ENCODE measurements at places on chromosomes 6 and 20. TPM values are rescaled to one million over a fixed set of nuclear protein-coding genes. Genes with fewer than 3 reads are reported as not detected.
A peak's percentile ranks its signal among the peaks of the same experiment; 100 is the strongest.

GRCh38 chr6:105785066-105785811 lies 300.9 kb upstream of the PRDM1 start:
- no peak for DNase-seq

- DNase-seq: no peak
Measured at GRCh38 chr6:85551264-85551663, 42.4 kb downstream of the SNX14 start.

GRCh38 chr6:73157870-73158269 lies 67.4 kb downstream of the KHDC1L start:
- DNase-seq: no peak

- DNase-seq: no peak
Measured at GRCh38 chr6:113636357-113636824, 220.8 kb upstream of the MARCKS start.

- DNase-seq: no peak
Measured at GRCh38 chr6:166655251-166655650, 28.2 kb upstream of the RPS6KA2 start.

Gene IMPG1
- not detected for total RNA-seq

DNA sequence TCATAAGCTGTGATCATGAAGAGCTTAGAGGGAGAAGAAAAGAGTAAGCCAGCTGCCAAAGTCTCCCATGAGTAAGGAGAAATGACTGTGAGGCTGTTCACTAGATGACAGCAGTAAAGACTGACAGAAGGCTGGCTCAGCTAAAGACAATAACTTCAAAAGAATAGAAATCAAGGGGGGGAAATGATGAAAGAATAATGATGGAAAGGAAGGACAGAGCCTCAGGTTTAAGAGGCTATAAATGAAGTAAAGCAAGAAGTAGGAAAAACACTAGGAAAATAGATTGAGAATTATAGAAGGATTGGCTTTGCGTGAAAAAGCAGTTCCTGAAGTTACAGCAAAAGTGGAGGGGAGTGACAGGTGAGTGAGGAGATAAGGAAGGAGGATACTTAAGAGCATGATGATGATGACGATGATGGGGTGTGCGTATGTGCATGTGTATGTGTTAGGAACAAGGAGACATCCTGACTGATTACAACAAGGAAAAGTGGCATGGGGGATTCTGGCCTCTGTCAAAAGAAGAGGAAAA lies 48.2 kb downstream of the HBS1L start:
- no peak for DNase-seq

DNA sequence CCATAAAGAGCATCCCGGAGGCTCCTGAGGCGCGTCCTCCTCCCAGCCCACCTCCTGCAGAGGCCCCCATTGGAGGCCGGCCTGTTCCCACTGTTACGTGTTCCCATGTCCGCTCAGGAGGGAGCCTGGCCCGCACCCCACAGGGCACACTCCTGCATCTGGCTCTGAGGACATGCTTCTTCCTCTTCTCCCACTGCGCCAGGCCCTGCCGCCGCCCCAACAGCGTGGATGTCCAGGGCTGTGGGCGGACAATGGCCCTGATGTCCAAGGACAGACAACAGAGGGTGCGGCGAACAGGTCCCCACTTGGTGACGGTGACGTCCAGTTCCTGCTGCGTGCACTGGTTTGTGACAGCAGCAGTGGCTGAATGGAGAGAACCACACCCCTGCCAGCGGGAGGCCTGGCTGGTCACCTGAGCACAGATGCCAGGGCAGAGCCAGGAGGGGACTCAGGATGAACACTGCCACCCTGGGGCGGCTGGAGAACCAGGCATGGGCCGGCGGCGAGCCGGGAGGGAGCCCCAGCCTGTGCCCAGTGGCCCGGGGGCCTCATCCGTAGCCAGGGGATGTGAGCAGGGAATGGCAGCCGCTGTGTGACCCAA lies 26.6 kb downstream of the FRMD1 start:
- DNase-seq: no peak

Gene ALDH5A1
- total RNA-seq: 13.9 TPM

Gene ID4
- total RNA-seq: not detected

Gene MAP7
- total RNA-seq: 0.55 TPM

DNA sequence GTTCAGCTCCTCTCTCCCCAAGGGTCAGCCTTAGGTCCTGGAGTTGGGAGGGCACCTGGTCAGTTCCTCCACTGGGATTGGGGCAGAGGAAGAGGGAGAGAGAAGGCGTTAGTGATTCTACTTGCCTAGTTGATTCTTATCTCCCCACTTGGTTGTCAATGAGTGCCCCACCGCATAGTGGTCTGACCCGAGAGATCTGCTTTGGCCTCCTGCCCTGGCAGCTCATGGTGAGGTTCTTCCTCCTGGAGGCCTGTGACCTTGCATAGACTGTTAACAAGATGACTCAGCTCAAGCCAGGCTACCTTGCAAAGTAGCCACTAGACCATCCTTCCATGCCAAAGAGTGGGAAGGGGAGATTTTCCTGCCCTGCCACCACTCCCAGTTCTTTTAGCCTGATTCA lies 160.6 kb downstream of the TMEM200A start:
- DNase-seq: no peak

Gene ARMH2
- total RNA-seq: 3.1 TPM

Gene CASS4
- 10.8 TPM for total RNA-seq

Gene KCNQ2
- total RNA-seq: not detected

- no peak for DNase-seq
Measured at GRCh38 chr6:125596020-125596419, 153.4 kb upstream of the HEY2 start.

DNA sequence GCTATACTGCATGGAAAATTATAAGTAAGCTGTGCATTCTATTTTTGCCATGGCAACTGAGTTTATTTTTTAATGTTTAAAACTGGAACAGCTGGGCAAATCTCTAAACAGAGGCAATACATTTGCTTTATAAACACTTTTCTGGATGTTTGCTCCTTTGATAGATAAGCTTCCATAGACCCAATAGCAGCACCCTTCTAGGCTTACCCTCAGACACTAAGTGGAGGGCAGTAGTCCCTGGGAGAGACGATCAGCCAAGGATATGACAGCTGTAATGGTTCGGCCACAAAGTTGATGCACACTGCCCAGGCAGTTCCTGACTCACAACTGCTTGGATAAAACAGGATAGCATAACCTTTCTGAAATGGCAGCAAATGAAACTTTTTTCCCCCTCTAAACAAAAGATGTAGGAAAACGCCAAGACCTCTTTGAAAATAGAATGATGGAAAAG lies 8.5 kb upstream of the MRPS10 start:
- DNase-seq: no peak

DNA sequence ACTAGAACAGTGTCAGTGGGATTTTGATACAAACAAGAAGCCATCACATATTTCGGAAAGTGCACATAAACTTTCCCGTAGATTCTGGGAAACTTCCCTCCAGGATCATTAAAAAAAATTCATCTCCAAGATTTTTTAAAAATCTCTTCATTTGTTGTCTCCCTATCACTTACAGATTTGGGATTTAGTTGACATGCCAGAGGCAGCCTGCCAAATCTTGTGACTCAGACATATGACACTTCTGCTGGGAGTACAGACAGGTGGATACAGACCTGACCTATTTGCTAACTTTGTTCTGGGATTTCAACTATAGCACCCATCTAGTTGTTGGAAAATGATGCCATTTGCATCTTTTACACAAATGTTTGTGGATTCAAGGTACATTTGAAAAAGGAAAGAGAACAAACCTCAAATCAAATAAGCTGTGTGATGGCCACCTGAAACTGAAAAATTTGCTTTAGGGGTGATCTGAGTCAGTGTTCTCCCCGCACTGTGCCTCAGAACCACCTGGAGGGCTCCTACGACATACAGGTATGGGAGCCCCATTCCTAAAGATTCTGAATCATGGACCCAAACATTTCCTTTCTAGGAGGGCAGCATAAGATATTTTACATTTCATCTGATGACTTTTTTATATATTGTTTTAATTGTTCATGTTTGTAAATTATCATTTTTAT lies 21.9 kb upstream of the CD2AP start:
- DNase-seq: no peak

Gene PARD6B
- total RNA-seq: 10.9 TPM

Gene PGC
- total RNA-seq: not detected

Gene TAF4
- 32.7 TPM for total RNA-seq

GRCh38 chr6:7562769-7563168 lies 21.3 kb downstream of the DSP start:
- DNase-seq: no peak

Gene TUBB1
- total RNA-seq: not detected

DNA sequence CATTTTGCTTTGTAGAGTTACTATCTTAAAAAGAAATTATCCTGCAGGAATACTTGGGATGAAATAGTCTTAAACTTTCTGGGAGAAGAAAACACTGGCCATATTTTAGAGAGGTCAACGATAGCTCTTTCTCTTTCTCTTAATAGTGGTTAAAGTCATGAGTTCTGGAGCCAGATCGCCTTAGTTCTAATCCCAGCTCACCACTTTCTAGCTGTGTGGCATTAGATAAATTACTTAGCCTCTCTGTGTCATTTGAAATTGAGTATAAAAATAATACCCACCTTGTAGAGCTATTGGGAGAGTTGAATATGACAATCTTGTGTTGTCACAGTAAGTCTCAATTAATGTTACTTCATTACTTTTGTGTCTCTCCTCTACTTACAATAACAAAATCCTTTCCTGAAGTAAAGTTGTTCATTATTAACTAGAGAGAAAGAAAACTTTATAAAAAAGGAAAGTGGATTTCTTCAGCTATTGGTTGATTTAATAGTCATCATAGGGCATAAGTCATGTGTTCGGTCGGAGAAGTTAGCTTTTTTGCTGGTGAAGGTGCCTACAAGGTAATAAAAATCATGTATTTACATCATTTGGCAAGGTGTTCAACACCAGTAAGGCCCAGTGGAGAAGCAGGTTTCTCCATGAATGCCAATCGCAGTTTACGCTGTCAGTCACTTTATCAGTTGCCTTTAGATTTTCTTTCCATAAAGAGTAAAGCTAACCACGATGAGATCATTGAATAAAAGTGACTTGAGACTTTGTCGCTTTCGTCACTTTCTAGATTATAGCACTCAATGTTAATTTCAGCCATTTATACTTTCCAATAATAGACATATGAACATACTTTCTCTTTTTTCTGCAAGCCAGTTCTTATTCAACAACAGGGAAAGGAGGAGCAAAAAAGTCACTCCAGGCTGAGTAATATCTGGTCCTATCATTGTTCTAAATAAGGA lies 2.0 kb downstream of the NEDD9 start:
- no peak for DNase-seq

Gene PTGIS
- not detected for total RNA-seq

Gene CST1
- total RNA-seq: not detected

Gene NHSL1
- total RNA-seq: 0.53 TPM

DNA sequence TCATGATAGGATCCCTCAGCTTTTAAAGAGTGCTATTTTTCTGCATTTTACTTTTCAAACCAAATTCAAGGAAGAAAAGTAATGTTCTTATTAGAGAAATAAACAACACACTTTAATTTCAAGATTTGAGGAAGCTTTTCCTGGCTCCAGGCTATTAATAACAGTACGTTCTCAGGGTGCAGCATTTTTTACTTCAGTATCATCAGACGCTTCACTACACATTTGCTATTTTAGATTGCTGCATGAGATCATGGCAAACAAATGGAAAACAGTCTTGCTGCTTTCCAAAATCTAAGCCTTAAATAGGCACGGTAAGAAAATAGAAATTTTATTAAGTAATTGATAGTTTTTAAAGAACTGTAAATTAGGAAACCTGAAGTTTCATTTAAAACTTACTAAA lies 253.6 kb upstream of the EXOC2 start:
- DNase-seq: no peak

GRCh38 chr6:87155842-87156815 lies 764 bp downstream of the ZNF292 start:
- peak; percentile 78 for DNase-seq

DNA sequence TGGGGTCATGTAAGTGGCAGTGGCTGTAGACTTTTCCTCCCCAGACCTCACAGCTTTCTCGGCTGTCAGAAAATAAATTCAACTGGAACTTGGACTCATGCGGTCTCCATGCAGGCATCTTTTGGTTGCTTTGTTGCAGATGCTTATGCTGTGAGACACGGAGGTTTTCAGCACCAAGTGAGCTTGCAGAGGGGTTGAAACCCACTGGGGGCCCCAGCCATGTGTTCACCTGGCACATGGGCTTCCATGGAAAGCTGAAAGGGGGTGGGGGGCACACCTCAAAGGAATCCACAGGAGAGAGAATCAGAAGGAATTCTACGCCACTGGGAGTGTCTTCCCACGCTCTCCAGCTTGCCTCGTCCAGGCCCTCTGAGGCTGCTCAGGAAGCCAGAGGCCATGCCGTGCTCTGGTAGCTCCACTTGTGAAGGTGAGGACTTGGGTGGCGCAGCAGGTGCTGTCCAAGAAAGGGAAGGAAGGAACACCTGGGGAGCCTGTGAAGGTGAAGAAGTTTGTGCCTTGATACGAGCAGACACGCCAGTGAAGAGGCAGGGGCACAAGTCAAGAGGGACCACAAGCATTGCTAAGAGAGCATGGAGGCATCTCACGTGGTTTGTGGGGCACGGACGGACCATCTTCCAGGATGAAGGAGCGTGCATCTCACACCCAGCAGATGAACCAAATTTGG lies 134.3 kb upstream of the PMEPA1 start:
- no peak for DNase-seq

DNA sequence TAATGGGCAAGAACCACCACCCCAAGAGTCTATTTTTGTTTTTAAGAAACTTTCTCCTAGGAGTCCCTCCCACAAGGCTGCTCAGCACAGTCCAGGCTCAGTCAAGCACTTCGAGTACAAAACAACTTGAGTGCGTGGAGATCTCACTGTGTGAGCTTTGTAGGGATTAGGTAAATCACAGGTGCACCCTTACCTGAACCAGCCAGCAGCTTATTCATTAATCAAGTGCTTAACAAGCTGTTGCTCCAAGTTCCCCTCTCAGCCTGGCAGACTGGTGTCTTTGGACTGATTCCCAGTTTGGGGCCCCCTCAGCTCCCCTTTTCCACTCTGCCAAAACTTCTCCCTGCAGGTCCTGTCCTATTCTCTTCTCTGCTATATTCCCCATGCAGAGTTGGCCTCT lies 133.1 kb downstream of the LY86 start:
- DNase-seq: no peak

DNA sequence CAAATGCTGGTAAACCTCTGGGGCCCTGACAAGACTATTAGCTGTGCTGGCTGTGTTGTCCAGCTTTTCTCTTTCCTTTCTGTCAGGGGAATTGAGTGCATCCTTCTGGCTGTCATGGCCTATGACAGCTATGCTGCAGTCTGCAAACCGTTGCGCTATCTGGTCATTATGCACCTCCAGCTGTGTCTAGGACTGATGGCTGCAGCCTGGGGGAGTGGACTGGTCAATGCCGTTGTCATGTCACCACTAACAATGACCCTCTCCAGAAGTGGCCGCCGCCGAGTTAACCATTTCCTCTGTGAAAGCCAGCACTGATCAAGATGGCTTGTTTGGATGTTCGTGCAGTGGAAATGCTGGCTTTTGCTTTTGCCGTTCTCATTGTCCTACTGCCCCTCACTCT lies 20.3 kb downstream of the OR2B6 start:
- DNase-seq: no peak

GRCh38 chr6:75550544-75551167 lies 51.0 kb upstream of the SENP6 start:
- DNase-seq: no peak

Gene CST2
- total RNA-seq: not detected

GRCh38 chr20:44224637-44225036 lies 14.1 kb upstream of the OSER1 start:
- no peak for DNase-seq

GRCh38 chr6:147166360-147166944 lies 37.8 kb upstream of the STXBP5 start:
- DNase-seq: no peak

- no peak for DNase-seq
Measured at GRCh38 chr20:20483328-20483727, 115.4 kb downstream of the INSM1 start.

Measured in CD4-positive, alpha-beta memory T cell (primary cell).